Activated naive CD8-positive, alpha-beta T cell treated with anti-CD3 and anti-CD28 coated beads, Interleukin-2, amount 50 U/mL, for 24 hours (primary cell): ENCODE measurements at places on chromosomes 6 and 20.
A peak's percentile ranks its signal among the peaks of the same experiment; 100 is the strongest.

GRCh38 chr6:29531668-29532067 is 27.9 kb downstream of the UBD start:
- DNase-seq, result peak; percentile 30

DNA sequence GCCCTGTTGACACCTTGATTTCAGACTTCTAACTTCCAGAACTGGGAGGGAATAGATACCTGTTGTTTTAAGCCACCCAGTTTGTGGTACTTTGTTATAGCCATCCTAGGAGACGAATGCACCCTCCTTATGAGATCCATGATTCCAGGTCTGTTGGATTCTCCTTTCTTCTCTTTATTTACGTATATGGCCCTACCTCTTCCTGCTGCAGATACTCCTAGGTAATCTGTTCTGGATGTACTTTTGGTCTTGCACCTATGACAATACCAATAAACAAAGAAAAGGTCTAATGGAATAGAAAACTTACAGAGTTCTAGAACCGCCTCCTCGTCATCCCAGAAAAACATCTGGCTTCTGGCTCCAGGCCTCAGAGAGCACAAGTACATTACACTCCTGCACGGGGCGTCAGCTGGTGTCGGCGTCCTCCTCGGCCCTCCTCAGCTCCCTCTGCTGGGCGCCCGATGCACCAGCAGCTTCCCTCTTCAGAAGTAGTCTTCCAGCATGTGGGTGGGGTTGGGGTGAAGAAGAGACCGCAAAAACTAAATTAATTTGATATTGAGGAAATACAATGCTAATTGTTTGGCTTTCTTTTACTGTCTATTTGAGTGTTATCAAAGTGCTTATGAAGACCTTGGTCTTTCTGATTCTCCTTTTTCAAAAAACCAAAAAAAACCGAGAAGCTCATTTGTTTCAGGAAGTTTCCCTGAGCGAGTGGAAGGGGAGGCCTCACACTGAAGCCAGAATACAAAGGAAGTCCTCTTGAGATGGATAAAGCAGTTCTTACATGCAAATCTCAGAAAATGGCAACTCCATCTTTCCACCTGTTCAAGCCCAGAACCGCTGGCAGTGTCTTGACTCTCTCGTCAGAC is 9.7 kb upstream of the ATXN1 start:
- DNase-seq, result peak; percentile 84

DNA sequence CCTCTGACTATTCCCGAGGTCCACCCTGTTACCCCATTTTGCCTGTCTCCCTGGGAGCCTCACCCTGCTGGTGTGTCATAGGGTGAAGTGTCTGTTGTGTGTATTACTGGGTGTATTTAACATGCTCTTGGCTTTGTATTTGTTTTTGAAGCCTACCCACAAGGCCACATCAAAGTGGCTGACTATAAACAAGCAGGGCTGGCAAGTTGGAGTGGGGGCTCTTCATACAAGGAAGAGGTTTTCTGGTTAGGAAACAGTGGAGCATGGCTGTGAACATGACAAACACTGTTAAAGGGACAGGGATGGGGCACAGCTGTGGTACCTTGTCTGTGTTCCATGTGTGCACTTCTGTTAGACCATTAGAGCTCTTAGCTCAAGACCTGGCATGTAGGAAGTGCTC is 26.3 kb downstream of the HECA start:
- peak; percentile 33 for DNase-seq

GRCh38 chr6:38194282-38194572 is 374.7 kb downstream of the ZFAND3 start:
- no peak for DNase-seq

- no peak for DNase-seq
Observed at GRCh38 chr6:90502866-90503407, 83.9 kb downstream of the MAP3K7 start.

- DNase-seq, result no peak
Observed at GRCh38 chr20:32522776-32523612, 62.1 kb downstream of the NOL4L start.

DNA sequence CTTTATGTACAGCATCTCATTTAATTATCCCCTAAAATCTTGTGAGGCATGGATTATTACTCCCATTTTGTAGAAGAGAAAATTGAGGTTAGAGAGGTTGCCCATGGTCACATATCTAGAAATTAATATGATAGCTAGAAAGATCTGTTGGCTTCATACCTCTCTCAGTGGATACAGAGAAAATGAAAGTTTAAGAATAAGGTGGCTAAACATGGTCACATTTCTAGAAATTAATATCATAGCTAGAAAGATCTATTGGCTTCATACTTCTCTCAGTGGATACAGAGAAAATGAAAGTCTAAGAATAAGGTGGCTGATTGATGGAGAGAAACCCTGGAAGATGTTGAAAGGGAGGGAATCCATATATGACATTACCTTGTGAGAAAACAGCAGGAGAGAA is 260.7 kb upstream of the MAN1A1 start:
- DNase-seq, result no peak

- DNase-seq, result no peak
Observed at GRCh38 chr6:3616565-3617176, 134.8 kb downstream of the PXDC1 start.

DNA sequence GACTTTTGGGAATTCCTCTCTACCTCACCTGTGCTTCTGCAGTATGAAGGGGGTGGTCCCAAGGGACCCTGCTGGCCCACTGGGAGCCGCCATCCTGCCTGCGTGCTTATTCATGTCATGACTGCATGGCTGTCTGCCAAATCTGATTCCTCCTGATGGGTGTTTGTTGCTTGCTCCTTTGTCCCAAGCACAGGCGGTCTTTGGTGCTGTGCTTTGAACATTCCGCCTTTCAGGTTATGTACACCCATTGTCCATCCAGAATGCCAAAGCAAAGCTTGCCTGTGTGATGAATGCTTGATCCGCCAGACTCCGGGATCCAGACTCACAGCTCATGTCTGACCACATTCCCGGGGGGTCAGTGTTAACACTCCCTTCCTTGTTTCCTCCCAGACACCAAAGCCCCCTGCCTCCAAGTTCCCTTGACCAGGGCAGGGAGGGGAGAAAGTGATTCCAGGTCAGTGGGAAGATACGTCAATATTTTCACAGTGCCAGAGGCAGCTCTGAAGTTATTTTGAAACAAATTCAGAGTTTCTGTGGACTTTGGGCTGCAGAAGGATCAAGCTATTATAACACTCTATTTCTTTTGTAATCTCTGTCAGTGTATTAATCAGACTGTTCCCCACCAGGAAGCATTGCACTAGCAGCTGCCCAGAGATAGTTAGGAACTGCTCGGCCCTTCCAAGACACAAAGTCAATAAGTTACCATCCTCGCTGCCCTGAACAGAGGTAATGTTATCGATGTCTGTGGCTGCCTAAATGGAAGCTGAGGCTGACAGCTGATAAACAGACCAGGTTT is 9.5 kb downstream of the DAAM2 start:
- DNase-seq, result no peak

- no peak for DNase-seq
Observed at GRCh38 chr6:164947164-164947563, 362.2 kb downstream of the C6orf118 start.

- DNase-seq, result no peak
Observed at GRCh38 chr6:27081931-27082330, 165.6 kb upstream of the PRSS16 start.

GRCh38 chr6:127458817-127459216 is 372 bp downstream of the KIAA0408 start:
- DNase-seq, result no peak

- DNase-seq, result no peak
Observed at GRCh38 chr6:135962731-135963130, 111.2 kb downstream of the PDE7B start.

GRCh38 chr6:47413752-47414422 is 63.7 kb upstream of the CD2AP start:
- peak; percentile 7 for DNase-seq

DNA sequence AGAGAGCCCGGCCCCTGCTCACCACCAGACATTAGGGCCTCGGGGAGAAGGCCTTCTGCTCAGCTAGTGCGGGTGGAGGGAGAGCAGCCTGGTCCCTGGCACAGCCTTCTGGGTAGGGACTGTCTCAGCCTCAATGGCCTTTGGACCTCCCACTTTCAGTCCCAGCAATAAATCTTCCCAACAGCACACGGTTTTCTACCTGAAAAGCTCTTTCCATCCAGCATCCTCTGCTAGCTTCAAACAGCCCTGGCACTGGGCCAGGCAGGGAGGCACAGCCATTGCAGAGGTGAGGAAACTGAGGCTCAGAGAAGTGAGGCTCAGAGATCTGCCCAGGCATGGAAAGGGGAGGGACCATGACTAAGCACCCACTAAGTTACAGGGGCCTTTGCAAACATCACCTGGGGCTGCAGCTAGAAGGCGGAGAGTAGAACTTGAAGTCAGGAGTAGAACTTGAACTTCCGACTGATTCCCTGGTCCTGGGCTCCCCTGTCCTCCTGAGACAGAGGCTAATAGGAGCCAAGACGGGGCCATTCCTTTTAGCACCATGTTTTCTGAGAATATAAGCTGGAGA is 43.9 kb upstream of the NOL4L start:
- DNase-seq, result no peak

- no peak for DNase-seq
Observed at GRCh38 chr6:42441697-42442081, 10.0 kb downstream of the TRERF1 start.

DNA sequence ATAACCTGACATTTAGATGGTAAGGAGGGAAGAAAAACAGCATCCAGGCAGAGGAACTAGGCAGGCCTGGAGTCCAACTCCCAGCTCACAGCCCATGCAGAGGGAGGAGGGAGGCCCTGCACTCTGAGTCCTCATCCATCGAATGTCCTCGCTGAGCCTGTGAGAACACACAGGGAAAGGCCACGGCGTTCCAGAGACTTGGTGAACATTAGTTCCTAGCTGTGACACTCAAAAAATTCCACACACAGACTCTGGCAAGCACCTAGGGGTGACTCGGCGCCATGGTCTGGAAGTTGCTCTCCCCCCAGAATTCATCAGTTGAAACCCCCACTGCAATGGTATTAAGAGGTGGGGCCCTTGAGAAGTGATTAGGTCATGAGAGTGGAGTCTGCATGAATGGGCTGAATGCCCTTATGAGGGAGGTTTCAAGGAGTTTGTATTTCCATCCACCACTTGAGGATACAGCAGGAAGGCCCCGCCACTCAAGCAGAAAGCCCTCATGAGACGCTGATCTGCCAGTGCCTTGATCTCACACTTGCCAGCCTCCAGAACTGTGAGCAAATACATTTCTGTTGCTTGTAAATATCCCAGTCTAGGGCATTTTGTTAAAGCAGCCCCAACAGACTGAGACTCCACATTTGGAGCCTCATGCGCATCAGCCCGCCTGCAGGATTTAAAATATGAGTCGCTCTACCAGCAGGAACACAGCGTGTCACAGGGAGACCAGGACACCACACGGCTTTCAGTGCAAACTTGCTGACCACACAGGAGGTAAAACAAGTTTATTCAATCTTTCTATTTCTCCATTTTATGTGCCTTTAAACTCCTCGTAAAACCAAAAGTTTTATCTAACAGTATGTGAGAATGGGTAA is 73.9 kb downstream of the WDR27 start:
- DNase-seq, result no peak

DNA sequence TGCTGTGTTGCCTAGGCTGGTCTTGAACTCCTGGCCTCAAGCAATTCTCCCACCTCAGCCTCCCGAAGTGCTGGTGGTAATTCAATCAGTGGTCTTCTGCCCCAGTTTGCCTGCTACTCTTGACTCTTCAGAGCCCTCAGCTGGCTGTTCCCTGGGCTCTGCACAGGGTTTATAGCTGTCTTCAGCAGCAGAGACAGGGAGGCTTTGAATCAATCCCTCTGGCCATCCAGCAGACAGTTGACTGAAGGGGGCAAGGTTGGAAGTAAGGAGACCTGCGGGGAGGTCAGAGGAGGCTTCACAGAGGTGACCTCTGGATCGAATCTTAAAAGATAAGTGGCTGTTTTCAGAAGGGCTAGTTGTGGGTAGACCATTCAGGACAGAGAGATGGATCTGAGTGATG is 26.0 kb upstream of the KIF3B start:
- peak; percentile 37 for DNase-seq

DNA sequence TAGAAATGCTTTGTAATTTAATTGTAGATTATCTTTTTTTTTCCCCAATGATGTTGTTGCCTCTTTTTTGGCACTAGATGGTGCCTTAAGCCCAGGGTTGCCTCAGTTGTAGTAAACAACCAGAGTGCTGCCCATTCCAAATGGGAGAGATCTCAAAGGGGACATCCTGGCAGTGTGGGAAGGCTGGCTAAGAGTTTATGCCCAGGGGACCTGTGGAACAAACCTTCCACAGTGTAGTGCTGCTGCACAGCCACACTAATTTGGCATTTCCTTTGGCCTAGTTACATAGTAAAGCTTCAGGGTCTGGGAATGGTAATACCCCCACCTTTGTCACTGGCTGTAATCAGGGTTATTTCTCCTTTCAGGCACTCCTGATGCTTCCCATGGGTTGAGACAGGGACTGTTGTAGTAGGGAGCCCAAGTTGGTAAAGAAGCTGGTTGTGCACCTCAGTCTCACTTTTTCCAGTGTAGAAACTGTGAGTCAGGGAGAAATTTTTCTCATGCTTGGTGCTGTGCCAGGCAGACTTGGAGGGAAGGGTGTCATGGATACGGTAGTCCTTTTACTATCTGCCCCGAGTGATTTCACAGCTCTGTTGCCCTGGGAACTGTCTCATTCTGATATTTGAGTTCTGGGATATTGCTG is 177.8 kb upstream of the ECI2 start:
- no peak for DNase-seq

GRCh38 chr6:29747688-29748250 is 24.5 kb downstream of the HLA-F start:
- DNase-seq, result no peak

DNA sequence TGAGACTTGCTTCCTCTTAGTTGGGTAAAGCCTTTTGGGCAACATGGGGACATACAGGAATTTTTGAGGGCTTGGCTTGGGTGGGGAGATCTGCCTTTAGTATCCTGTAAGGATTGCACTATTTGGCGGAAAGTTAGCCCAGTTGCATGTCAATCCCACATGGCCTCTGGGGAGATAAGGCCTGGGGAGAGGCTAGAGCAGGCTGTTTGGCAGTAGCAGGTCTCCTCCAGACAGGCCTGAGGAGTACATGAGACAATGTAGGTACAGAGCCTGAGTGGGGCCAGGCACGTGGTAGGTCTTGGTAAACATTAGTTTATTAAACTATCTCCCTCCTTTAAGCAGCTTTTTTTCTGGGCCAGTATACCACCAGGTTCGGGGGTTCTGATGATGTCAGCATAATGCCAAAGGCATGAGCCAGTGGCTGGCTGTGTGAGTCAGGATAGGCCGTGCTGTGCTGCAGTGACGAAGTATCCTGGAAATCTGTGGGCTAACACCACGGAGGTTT is 147.9 kb downstream of the VEGFA start:
- no peak for DNase-seq

DNA sequence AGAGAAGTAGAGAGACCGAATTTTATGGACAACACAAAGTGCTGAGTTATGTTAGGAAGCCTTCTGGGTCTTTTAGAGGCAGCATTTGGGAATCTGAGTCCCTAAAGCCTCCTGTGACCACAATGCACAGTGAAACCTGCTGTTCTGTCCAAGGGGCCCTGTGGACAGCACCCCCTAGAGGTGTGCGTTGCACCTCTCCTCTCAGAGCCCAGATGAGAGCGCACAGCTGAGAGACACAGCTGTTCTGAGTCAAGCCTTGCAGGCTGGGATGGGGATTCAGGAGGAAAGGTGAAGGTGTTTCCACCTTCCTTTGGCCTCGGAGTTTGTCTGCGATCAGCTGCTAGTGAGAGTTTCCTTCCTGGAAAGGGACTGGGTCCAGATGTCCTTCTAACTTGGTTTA is 13.0 kb downstream of the PCK1 start:
- DNase-seq, result no peak
